ENCODE measurements at places on chromosomes 11 and 22. TPM values are rescaled to one million over a fixed set of nuclear protein-coding genes. Genes with fewer than 3 reads are reported as not detected.

Gene SUN2
- total RNA-seq = 145 TPM

Gene CSNK2A3
- total RNA-seq = 1.1 TPM

Gene PIH1D2
- total RNA-seq = 2.2 TPM

Gene TMEM86A
- 0.25 TPM for total RNA-seq

Gene TMEM191B
- 0.12 TPM for total RNA-seq

Gene LIF
- total RNA-seq = 16.5 TPM

Gene MYOD1
- total RNA-seq = 0.12 TPM

Gene CCDC87
- 0.25 TPM for total RNA-seq

Gene SAAL1
- 19.4 TPM for total RNA-seq

Gene EIF4G2
- total RNA-seq = 596 TPM

Gene MS4A3
- not detected for total RNA-seq

Gene B3GAT3
- 50.9 TPM for total RNA-seq

Gene TMEM151A
- total RNA-seq = 0.11 TPM

Gene DEUP1
- total RNA-seq = under 0.01 TPM

Gene SCUBE2
- 3.4 TPM for total RNA-seq

Gene HBG1
- total RNA-seq = not detected

Gene OTOG
- not detected for total RNA-seq
